Activated CD8-positive, alpha-beta memory T cell treated with anti-CD3 and anti-CD28 coated beads for 1 hour (primary cell): ENCODE measurements at places on chromosomes 4 and X.

GRCh38 chr4:85369703-85370380 is 105.1 kb upstream of the ARHGAP24 start:
- DNase-seq: no peak

GRCh38 chr4:4260185-4260751 is 12.2 kb upstream of the TMEM128 start:
- no peak for DNase-seq

DNA sequence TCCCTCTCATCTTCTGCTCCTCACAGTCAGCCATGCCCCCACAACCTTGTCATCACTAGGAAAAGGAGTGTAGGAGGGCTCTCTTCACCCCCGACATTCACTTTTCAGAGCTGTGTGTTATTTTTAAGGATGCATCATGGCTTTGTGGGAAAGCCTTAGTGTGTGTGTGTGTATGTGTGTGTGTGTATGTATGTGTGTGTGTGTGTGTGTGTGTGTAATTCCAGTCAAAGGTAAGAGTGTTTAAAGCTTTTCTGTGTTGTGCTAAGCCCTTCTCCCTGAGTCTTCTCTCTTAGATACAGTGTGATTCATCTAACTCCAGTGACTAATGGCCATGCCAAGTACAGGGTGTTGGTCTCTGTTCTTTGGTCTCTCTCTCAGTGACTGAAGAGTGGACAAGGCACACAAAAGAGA is 76.6 kb downstream of the CHIC2 start:
- no peak for DNase-seq

DNA sequence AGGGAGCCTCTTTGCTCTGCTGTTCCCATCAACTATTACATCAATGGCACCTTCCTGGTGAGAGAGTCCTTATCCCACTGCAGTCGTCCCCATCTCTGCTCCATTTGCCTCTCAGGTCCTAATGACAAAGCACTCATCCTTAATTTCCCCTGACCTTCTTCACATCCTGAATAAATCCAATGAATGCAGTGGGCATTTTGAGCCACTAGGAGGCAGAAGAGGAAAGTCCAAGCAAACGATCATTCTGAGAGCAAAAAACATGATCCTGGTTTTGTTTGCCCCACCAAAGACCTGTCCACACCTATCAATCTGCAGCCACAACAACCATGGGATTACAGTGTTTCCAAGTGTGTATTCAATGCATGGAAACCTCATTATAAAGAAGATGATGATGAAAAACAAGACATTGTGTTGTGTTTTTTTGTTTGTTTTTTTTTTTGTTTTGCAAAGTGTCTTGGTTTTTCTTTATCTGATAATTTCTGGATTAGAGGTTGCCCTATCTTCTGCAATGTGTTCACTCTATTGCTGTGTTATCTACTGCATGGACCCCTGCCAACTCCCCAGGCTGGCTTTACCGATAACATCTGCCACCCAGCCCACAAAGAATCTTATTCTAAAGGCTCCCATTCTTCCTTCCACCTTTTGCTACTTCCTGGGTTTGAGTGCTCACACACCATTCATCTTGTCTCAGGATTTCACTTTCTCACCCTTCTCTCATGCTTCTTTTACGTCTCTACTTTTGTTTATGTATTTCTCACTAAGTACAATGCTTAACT is 207.2 kb downstream of the NLGN4X start:
- no peak for DNase-seq

GRCh38 chr4:157127571-157127970 is 51.6 kb downstream of the GLRB start:
- no peak for DNase-seq
